ENCODE measurements at places on chromosomes 7 and 10.

DNA sequence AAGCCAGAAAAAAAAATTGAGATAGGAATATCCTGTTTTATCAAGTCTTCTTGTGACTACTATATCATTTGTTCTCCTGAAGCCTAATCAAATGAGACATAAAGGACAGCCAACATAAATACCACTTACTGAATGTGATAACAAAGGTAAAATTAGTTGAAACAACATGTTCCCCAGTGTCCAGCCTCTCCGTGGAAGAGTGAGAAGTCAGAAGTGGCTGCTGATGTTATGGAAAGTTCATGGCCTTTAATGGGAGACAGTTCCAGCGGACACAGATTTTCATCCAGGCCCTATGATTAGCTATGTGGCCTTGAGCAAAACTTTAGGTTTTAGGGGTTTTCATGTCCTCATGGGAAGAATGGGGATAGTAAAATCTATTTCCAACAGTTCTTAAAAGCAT lies 724.3 kb downstream of the SUGCT start:
- no peak for DNase-seq

DNA sequence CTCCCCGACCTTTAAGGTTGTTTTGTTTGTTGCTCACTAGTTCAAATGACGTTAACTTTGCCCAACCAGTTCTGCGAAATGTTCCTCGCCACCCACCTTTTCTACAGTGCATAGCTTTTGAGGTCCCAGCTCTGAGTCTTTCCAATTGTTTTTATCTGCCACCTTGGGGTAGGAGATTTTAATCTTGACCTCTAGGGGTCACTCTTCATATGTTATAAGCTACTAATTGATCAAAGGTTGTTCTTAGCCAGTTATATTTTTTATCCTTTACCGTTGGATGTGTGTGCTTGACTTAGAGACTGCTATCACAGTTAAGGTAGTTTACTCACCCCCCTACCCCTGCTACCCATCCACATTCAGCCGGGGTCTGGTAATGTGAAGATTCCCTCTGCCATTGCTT lies 372.4 kb downstream of the SUGCT start:
- no peak for DNase-seq

DNA sequence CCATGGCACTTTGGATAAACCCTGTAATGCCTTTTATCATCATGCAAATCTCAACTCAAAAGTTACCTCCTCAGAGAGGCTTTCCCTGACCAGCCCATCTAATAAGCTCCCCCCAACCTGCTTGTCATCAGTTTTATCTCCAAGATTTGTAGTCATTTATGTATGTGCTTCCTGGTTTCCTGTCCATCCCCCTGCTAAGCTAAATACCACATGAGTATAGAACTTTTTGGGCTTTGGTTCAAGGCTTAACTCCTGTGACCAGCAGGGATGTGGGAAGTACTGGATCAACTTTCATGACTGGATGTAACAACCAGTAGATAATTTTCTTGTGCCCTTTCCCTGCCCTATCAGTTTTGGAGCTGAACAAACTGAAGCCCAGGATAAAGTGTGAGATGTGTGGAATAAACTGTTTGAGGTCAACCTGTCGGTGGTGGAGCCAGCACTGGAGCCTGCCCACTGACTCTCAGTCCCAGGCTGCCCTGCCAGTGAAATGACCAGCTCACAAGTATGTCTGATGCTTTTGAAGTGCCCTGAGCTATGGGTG lies 148.6 kb downstream of the CYP26A1 start:
- DNase-seq: no peak

DNA sequence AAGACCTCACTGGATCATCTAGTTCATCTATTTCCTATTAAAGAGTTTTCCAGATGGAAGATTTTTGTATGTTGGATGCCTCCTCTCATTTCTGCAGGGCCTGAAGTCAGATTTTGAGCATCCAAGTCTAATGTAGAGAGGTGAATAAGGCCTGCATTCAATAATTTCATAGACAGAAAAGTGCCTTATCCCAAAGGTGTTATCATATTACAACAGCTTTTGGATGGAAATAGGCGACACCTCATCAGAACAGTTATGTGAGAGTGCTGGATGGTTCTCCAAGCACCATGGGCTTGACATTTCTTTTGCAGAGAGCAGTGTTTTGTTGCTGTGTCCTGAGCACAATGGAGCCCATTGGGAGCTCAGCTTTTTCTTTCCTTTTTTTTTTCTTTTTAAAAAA lies 162.4 kb upstream of the MEOX2 start:
- DNase-seq: no peak

GRCh38 chr10:33143160-33143728 lies 185.2 kb upstream of the ITGB1 start:
- no peak for DNase-seq

GRCh38 chr10:76961841-76962240 lies 675.8 kb downstream of the KCNMA1 start:
- no peak for DNase-seq

GRCh38 chr7:39650676-39651075 lies 27.3 kb downstream of the RALA start:
- peak; percentile 24 for DNase-seq

GRCh38 chr10:23441251-23441650 lies 2.4 kb downstream of the OTUD1 start:
- no peak for DNase-seq

DNA sequence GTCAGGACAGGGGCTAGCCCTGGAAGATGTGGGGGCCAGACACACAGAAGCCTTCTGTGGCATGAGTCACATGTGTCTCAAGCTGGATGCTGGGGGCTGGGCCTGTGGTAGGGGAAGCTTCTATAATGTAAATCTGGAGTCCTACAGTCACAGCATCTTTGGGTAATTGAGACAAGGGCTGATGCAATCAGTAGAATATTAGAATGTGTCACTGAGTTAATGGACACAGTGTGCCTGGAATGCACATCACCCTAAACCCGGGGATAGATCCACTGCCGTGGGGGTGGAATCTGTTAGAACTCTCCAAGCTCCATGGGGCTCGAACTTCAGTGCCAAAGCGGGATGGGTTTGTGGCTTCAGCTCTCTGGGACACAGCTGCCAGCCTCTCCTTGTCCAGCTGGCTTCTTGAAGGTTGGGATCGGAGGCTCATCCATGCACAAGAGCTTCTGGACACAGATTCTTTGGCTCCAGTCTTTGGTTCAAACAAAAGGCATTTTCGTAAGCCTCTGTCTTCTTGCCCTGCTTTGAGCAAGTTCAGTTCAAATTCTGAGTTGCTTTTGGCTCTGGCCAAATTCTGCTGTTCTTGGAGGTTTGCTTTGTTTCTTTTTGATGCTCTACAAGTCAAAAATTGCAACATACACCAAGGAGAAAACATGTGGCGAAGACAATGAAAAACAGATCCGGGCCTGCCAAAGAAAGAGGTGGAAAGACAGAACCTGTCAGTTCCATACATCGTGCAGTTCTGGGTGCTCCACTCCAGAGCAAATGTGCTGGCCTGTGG lies 194.8 kb upstream of the ZNF32 start:
- DNase-seq: no peak

GRCh38 chr7:65925040-65925439 lies 52.2 kb downstream of the VKORC1L1 start:
- no peak for DNase-seq

DNA sequence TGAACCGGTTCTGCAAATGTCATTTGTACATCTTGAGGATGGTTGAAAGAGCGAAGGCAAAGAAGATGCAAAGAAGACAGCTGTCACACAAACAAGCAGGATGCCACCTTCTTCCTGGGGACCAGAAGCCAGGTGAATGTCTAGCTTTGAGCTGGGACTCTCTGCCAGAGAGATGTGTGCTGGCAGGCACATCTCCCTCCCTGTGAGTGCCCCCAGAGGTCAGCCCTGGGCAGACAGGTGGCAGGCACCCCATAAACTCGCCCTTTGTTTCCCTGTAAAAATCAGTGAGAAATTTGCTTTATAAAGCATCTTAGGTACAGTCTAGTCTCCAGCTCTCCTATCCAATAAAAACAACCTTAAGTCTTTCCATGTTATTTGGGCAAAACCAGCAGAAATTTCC lies 2.6 kb upstream of the TCERG1L start:
- DNase-seq: no peak

DNA sequence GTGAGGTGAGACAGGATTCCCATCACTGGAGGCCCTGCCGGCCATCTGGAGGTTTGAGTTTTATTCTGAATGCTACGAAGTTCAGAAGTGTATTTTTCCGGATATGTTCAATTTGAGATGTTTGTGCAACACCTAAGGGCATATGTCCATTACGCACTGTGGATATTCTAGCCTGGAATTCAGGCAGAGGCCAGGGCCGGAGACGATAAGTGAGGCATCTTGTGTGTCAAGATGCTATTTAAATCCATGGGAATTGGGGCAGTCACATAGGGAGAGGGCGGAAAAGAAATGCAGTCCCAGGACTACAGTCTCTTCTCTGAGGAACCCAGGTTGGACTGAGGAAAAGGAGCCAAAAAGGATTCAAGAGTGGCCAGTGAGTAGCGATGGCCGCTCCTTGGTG lies 1.9 kb upstream of the SUV39H2 start:
- DNase-seq: no peak

DNA sequence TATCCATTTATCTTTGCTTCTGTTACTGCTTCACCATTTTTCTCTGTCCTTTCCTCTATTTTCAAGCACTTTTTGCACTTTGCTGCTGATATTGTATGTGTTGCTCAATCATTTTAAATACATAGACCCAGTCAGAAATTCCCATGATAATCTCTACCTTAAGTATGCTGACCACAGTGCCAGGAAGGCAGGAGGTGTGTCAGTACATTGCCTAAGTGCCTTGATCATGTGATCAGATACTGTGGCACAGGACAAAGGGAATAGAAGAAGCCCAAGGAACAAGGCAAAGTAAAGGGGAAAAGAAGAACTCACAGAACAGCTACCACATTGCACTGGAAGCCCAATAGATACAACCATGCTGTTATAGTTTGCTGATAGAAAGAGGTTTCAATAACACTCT lies 53.7 kb upstream of the CD36 start:
- no peak for DNase-seq

GRCh38 chr10:75238182-75239095 lies 2.7 kb upstream of the COMTD1 start:
- DNase-seq: no peak

DNA sequence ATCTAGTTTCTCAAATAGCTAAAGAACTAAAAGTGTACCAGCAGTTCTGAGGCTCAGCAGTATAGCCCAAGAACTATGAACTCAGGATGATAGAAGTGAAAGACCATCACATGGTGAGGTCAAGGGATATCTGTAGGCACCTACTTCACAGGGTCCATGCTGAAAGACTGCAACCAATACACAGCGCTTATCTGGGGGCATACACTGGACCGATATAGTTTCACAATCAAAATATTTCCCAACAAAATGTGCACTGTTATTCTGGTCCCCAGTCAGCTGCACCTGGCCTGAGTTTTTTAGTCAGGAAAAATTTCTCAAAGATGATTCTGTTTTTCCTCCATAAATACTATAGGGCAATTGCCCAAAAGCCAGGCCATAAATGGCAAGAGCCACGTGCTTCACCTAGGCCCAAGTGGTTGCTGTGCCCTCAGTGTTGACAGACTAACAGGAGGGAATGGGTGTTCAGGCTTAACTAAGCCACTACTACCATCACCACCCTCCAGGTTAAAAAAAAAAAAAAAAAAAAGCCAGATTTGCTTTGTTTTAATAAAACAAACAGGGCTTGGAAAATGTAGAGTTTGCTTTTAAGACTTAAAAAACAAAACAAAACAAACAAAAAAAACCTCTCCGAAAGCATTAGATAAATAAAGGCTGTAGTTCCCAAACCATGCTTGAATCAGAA lies 58.5 kb downstream of the OGDH start:
- no peak for DNase-seq

DNA sequence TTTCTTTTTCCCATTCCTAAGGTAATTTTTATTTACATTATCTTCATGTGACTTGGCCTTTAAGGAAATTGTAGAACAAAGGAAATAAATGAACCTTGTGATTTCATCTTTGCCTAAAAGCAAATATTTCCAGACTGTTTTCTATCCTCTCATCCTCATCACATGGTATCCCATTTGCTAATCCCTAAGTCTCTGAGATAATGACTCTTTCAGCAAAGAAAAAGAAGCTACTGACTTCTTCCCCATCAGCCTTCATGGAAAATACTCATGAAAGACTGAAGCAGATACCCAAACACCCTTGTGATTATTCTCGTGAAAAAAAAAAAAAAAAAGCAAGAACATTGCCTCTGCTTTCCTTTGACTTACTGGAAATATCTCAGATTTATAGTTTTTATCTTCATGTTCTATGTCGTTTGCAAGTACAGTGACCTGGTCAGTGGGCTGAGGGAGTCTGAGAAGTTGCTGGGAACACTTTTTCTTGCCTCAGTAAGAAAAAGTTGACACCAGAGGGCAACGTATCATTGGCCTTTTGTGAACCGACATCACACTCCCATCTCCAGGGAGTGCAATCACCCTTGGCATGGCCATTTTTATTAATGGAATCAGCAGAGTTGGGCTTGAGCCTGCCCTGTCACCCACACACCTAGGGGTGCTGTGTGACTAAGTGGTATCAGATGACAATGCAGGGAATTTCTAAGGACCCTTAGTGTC lies 246.0 kb upstream of the KMT2E start:
- no peak for DNase-seq

GRCh38 chr10:21808550-21808949 lies 195.0 kb downstream of the DNAJC1 start:
- no peak for DNase-seq

DNA sequence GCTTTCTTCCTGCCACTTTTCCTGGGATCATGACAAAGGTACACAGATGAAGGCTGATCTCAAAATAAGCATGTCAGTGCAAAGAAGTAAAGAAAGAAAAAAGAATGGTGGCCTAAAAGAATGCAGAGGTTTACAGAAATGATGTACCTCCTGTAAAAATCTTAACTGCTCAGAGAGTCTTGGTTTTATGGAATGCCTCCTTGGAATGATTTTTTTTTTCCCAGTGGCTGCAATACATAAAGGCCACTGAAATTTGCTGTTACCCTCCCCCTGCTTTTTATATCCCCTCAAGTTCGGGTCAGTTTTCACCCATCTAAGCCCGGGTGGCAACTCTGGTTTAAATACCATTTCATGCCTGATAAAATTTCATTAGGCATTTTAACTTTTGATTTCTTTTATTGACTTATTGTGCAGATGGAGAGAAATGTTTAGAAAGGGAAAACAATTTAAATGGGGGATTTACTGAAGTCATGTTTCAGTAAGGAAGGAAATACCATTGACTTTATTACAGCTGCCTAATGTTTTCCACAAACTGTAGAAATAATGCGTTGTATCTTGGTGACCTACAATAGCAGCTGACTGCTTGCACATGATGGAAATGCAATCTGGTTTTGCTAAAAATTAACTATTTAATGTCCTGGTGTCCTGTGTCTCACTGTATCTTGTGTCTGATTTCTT lies 102.5 kb downstream of the SAMD9 start:
- no peak for DNase-seq

- no peak for DNase-seq
Observed at GRCh38 chr7:96238976-96239766, 82.7 kb downstream of the SLC25A13 start.
